DMS79 (cell line): ENCODE measurements at places on chromosomes 1 and 21.

GRCh38 chr1:31742462-31743212, 21.5 kb downstream of the ADGRB2 start:
- no peak for DNase-seq

DNA sequence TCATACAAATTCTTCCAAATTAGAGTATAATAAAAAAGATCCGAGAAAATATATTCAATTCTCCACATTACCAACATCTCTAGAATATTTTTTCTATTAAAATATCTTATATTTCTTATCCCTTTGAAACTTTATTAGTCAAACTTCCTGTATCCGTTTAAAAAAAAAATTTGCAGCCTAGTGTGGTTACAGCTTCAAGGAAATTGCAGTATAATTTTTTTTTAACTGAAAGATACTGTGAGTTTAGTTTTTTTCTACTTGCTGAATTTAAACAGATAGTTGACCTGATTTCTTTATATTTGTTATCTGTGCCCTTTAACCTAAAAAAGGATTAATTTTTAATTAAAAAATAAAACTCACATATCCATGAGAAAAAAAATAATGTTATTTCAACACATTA, 1.5 kb downstream of the RGS18 start:
- DNase-seq, result no peak

GRCh38 chr1:25647863-25648262, 31.3 kb downstream of the MAN1C1 start:
- no peak for DNase-seq

- no peak for DNase-seq
Observed at GRCh38 chr21:42636520-42637266, 16.7 kb upstream of the PDE9A start.

DNA sequence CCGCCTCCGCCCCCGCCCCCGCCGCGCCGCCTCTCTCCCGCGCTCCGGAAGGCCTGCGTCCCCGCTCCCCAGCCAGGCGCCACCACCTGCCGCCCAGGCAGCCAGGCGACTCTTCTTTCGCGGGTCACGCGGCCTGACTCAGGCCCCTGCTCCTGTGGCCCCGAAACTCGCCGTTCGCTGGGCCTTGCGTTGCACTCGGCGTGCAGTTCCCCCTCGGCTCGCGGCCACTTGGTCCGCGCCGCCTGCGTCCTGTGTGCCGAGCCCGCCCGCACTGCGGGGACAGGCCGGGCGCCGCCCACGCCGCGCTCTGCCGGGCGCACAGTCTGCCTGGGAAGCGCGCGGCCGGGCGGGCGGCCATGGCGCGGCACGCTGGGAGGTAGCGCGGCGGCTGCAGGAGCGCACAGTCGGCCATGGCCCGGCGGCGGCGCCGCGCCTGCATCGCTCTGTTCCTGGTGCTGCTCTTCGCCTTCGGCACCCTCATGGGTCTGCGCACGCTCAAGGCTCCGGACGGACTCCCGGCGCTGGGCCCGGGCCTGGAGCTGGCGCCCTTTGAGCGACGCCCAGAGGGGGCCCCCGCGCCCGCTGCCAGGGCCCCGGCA, at the start of gene MANEAL:
MANEAL (plus strand) TSS at position 75 of the 599 bp plus-strand sequence; CDS start at position 411, 336 bp downstream.
- peak; percentile 66 for DNase-seq

DNA sequence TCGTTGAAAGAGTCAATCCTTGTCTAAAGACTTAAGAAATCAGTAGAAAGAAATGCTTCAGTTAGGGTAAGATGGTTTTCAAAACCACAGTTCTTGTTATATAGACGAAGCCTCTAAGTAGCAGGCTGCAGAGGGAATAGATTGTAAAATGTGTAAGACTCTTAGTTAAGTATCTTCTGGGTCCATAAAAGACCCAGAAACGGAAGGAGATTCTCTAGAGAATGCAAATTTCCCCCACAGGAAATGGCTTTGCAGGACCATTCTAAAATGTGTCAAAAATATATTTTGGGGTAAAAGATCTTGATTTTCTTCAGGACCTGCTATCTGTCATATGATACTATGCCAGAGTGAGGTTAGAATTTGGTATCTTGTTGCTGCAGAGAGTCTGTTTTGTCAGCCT, 13.4 kb downstream of the OR2T1 start:
- DNase-seq, result no peak

DNA sequence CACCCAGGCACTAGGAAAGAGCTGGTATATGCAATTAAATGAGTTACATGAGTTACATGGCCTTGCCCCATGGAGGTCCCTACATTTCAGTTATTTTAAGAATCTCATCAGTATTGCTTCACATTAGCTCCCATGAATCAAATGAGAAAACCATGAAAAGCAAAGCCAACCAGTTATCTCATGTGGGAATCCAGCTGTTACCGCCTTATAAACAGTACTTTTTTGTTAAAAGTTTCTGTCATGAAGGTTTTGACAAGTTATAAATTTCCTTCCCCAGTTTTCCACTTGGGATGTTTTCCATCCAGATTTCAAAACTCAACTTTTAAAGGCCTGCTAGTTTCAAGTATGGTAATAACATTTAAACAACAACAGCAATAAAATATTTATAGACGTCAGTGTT, 544.8 kb downstream of the NUF2 start:
- DNase-seq, result no peak

DNA sequence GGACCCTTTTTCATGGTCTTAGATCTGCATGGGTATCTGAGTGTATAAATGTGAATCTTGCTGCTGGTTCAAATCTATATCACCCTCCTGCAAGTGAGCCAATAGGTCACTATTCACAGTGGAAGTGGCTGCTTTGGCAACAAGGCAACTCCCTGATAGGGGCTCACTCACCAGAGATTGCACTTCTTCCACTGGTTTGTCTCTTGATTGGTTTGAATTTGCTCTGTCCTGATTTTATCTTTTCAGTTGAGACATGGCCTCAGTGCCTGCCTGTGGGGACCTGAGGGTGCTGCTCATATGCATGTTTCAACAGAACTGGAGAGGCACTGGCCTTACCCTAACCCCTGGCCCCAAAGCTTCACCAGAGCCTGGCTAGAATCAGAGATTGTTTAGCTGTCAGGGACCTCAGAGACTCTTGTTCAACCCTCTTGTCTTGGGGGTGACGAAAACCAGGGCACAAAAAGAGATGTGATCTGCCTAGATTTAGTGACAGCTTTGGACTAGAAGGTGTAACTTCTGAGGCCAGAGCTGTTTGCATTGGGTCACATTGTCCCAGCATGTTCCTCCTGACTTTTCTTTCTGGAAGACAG, 16.9 kb downstream of the AVPR1B start:
- no peak for DNase-seq

- no peak for DNase-seq
Observed at GRCh38 chr21:31518580-31518979, 140.9 kb upstream of the SOD1 start.

- DNase-seq, result peak; percentile 83
Observed at GRCh38 chr1:202860744-202861419, 28.1 kb downstream of the RABIF start.

- no peak for DNase-seq
Observed at GRCh38 chr21:27201197-27201596, 234.3 kb upstream of the ADAMTS5 start.

DNA sequence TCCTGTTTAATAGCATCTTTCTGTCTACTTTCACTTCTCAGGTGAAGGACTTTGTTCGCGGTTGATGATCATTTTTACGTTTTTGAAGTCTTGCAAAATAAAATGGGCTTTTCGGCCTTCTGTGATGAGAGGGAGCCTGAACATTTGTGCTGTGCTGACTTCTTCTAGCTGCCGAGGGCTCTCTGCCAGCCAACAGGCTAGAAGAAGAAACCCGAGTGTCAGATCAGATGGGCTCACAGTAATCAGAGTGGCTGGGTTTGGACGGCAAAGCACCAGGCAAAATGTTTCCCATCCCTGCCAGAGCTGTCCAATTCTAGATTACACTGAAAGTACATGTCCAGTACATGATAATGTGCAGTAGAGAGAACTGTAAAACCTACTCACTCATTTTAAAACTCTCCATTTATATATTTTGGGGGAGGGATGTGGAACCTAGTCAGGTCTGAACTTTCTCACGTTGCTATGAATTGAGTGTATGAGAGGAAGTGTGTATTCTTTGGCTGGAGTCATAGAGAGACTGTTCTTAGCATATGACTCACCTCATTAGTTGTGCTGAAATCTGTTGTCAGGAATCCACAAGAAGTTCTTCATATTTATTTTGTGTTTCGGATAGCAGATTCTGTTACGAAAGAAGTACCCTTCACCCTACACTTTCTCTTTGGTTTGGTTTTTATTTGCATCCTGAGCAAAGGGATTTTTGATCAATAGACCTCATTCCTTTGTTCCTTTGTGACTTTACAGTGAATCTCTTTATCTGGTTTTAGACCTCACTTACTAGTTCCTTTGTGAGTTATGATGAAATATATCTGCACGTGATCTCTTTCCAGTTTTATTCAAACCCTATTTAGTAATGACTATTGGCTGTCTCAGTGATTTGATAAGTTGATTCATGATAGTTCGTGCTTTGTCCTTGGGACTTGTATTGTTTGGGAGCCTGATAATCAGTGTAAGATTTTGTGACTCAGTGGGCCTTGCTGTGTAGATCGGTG, 4.8 kb downstream of the ATP1A1 start:
- peak; percentile 41 for DNase-seq

GRCh38 chr1:66048011-66048410, 255.3 kb downstream of the PDE4B start:
- no peak for DNase-seq

- DNase-seq, result no peak
Observed at GRCh38 chr1:86504137-86504479, 35.4 kb downstream of the CLCA1 start.

GRCh38 chr1:110341872-110342331, 2.7 kb downstream of the RBM15 start:
- no peak for DNase-seq

DNA sequence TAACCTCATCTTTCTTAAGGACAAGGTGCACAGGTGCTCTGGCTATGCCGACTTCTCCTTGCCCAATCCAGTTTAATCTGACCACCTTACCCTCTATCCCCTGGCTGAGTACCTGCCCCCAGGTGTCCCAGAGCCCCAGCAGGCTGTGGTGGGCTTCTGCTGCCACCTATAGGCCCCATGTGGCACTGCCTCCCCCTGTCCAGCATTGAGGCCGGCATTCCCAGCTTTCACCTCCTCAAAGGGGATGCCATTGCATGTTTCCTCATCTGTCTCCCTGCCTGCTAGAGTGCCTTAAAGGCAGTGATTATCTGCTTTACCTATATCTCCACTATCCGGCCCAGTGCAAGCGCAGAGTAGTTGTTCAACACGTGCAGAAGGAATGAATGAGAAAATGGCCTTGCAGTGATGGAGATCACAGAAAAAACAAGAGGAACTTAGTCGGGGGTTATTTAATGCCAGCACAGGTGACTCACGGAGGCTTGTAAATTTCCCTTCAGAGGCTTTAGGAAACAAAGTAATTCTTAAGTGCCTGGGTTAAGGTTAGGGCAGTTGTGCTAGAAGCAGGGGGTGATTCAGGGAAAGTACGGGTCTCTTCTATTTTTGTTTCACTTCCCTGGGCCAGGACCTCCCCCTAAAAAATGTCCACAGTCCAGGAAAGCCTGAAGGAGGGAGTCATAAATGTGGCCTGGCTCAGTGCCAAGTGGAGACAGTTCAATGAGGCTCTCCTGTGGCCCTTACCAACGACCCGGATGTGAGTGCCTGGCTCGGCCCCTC, 131.8 kb upstream of the NGF start:
- peak; percentile 79 for DNase-seq

DNA sequence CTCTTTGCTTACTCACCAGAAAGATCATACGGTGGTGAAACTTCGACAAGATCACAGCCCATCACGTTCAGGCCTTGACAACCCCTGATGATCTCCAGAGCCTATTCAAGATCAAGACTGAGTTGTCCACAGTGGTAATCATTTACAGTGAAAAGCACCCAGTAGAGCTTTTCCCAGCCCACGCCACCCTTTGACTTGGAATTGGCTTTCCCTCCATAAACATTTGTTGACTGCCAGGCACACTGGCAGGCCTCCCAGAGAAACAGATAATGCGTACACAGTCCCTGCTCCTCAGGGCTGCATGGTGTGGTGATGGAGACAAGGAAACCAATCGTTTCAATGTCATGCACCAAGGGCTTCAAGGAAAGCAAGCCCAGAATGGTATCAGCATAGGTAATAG, 10.1 kb downstream of the AGMAT start:
- DNase-seq, result no peak

DNA sequence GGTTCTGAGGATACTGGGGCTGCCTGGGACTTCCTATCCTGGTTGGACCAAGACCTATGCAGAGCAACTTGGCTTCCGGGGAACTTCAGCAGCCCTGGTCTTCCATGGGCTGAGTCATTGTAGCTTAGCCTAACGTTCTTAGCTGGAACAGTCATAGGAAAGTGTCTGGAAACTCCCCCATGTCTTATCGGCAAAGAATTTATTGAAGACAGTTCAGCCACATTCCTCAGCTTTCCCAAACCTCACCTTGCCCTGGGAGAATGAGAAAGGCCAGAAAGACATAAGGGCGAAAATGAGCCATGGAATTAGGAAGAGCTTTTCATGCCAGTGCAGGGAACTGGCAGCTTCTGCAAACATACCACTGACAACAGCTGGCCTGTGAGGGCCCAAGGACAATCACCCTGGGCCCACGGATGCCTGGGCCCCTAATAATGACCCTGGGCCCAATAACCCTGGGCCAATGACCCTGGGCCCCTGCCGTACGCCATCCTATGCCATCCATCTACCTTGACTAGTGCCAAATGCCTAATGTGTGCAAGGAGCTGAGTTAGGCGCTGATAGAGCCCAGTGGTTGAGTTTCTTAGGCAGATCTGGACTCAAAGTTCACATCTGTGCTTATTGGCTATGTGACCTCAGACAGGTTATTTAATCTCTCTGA, 114.4 kb upstream of the GADD45A start:
- no peak for DNase-seq

DNA sequence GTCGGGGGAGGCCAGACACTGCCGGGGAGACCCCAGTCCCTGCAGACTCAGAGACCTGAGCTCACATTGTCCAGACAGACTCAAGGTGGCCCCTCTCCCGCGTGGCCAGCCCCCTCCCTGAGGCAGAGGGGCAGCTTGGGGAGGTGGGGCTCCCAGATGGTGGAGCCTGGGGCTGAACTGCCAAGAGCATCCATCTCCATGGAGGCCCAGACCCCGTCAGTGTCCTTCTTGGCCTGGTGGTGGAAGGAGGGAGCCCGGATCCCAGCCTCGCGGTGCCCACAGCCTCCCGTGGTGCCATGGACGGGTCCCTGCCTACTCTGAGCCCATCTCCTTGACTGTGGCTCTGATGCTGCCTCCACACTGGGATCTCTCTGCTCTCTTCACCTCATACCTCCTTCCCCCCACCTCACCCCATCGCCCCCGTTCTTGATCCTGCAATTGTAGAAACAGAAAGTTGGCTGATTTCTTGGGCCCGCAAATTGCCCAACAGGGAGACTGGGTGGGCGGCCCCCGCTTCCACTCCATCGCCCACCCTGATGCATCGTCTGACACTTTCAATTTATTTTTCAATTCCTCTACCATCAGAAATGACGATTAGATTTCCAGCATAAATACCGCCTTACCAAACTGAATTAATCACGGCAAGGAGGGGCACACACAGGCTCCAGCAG, 348.9 kb downstream of the MATN1 start:
- DNase-seq, result no peak
